HuH-7 (cell line): ENCODE measurements at places on chromosomes 13 and 19.

GRCh38 chr13:103299079-103299478, 232.9 kb upstream of the SLC10A2 start:
- no peak for DNase-seq

- no peak for DNase-seq
Measured at GRCh38 chr19:34834472-34835061, 61.6 kb upstream of the ZNF599 start.

DNA sequence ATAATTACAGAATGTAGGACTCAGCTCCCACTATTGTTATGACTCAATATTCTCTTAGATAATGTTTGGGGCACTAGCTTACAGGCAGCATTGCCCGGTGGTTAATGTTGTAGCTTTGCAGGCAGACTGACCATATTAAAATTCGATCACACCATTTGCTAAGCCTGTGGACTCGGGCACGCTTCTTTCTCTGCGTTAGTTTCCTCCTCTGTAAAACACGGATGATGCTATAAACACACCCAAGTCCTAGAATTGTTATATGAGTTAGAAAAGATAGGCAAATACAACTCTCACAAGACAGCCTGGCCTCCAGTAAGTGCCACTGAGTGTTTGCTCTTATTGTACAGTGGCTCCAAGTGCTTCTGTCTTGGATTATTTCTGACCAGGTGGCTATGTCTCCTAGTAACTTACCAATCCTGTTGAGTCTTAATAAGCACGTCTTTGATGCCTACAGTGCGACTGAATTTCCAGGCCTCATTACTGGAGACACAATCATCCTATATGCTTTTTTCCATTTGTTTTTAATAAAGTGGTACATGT, 50.0 kb upstream of the ALOX5AP start:
- no peak for DNase-seq

DNA sequence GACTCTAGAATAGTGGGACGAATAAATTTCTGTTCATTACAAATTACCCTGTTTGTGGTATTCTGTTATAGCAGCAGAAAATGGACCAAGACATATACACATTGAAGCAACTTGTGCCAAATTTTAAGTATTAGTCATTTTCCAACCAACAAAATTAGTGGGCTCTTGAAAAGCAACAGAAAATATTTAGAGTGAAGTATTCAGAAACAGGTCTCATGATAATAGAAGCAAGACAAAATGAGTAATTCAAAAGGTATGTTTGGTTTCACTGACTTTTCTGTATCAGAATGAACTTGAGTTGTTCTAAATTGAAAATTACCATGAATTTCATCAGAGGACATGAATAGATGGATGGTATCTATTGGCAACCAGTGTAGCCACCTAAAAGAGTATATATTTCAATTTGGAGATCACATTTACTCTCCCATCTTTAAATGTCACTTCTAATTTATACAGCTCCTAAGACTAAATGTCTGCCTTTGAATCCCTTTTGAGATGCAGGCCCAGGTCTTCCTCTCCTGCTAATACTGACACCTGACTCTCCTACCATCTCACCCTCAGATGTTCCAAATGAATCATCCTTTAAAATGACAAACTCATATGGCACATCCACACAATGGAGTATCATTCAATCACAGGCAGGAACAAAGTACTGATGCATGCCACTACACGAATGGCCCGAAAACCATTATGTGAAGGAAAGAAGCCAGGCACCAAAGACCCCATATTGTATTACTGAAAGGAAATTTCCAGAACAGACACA, 40.7 kb upstream of the DOCK9 start:
- DNase-seq = no peak

DNA sequence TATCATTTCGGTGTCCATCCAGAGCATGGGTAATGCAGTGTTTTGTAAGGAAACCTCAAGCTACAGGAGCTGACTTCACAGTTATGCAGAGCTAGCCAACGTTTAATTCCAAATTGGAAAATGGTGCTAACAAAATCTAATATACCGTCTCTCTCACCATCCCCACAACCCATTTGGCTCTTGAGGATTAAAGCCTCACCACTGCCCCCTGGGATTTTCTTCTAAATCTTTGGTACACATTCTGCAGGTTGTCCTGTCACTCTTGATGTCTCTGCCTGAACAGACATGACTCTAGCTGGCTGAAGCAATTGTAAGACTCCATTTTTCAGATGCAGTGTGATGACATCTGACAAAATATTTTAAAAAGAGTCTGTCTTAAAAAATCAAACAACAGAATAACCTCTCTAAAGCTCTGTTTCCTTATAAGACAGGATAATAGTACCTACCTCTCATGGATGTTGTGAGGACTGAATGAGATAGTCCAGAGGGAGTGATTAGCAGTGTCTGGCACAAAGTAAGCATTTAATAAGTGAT, 451.8 kb downstream of the SUCLA2 start:
- DNase-seq = no peak

- no peak for DNase-seq
Measured at GRCh38 chr19:4986471-4986891, 17.6 kb downstream of the KDM4B start.

- no peak for DNase-seq
Measured at GRCh38 chr19:1446713-1447481, 3.0 kb upstream of the APC2 start.

- DNase-seq = no peak
Measured at GRCh38 chr13:48318821-48319511, 15.4 kb downstream of the RB1 start.

DNA sequence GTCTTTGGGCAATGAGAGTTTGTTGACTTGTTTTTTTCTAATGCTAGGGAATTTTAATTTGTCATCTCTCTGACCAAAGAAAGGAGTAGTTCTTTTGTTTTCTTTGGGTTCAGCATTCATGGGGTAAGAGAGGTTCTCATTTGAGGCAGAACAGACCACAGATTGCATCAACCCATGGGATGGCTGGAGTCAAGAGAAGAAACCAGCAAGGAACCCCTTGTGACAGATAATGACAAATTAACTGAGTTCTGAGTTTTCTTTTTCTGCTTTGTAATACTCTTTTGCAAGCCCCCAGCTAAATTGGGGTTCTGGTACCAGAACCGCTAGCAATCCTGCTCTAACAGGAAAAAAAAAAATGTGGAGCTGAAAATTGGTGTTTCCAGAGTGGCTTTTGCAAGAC, 864.1 kb downstream of the DIAPH3 start:
- DNase-seq = no peak

GRCh38 chr13:69292789-69293425, 814.7 kb upstream of the ATXN8OS start:
- no peak for DNase-seq

DNA sequence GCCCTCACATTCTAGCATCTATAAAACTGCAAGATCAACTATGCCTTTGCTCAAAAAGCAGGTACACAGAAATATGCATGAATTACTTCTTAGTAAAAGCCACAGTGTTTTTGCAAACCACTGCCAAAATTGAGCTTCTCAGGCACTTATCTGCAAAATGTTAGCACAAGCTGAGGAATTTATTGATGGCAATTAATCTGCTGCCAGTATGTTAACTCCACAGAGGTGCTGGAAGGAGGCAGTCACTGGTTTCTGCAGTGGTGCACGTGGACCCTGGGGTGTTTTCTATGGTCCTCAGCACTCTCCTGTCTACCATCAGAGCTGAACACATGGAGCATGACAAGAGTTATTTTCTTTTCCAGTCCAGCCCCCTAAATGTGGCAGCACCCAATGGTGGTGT, 44.2 kb downstream of the CLDN10 start:
- DNase-seq = no peak

- DNase-seq = no peak
Measured at GRCh38 chr13:98004107-98004506, 50.6 kb downstream of the IPO5 start.

- DNase-seq = no peak
Measured at GRCh38 chr13:81596224-81596753, 1255.4 kb upstream of the SPRY2 start.

GRCh38 chr19:11887234-11887610, 360 bp upstream of the ZNF69 start:
- DNase-seq = no peak

GRCh38 chr13:41505209-41505835, 48.0 kb downstream of the RGCC start:
- no peak for DNase-seq

- no peak for DNase-seq
Measured at GRCh38 chr19:21626924-21627697, 121.7 kb downstream of the ZNF429 start.

DNA sequence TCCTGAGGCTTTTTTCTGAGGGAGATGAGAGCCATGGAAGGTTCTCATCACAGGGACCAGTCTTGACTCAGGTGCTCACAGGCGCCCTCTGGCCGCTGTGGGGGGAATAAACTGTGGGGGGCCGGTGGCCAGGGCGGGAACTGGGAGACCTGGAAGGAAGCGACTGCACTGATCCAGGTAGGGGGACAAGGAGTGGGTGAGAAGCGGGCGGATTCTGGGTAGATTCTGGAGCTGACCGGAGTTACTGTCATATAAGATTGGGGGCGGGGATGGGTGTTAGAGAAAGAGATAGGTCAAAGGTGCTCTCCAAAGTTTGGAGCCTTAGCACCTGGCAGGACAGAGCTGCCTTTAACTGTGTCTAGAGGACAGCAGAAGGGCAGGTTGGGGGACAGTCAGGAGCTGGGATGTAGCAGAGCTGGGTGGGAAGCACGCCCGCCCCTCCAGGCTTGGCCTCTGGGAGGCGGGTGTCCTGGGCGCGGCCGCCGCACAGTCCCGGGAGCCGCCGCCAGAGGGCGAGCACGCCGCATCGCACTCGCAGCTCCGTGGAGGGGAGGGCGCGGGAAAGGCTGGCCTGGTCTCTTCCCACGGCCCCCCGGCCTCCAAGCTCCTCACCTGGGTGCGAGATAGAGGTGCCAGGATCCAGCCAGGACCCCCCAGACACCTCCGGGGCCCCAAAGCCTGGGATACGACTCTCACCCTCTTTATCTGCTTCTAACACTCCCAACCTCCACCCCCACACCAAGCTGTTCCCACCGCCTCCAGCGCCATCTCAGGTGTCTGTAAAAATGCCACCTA, 4.2 kb upstream of the DAND5 start:
- peak; percentile 76 for DNase-seq

GRCh38 chr13:20658451-20659040, 45.0 kb upstream of the IL17D start:
- DNase-seq = no peak

DNA sequence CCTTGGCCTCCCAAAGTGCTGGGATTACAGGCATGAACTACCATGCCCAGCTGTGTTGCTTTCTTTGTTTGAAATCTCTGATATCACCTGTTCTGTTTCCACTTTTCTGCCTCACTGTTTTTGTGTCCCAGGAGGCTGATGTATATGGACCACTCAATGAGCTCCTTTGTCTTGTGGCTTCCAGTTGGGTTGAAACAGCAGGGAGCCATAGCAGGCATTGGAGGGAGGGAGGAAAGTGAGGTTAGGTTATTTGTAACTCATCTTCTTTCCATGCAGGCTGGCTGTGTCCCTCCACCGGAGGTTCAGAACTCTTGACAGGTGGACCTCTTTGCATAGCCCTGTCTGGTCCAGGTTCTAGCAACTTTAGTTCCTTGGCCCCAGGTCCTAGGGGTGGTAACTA, 6.1 kb upstream of the CYP4F22 start:
- no peak for DNase-seq

GRCh38 chr13:45872566-45872965, 21.0 kb upstream of the SIAH3 start:
- no peak for DNase-seq

- no peak for DNase-seq
Measured at GRCh38 chr13:113373811-113374485, 10.0 kb upstream of the GRTP1 start.

- DNase-seq = no peak
Measured at GRCh38 chr13:26474286-26474685, 83.2 kb upstream of the WASF3 start.

- peak; percentile 8 for DNase-seq
Measured at GRCh38 chr13:47794963-47795362, 206.1 kb downstream of the SUCLA2 start.

DNA sequence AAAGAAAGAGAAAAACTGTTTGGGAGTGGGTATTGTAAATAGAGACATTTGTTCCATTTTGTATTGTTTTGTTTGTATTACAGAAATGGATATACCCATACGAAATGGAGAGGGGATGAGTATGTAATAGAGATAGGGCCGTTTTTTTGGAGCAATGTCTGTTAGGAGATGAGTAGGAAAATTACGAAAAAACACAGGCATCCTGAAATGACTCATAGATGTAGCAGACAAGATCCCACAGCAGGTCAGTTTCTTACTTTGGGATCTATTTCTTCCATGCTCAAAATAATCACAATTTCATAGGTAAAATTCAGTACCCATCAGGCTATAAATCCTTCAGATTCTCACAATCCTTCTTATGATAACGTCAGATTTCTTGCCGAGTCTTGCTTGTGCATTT, 779.4 kb upstream of the SLITRK1 start:
- DNase-seq = no peak

DNA sequence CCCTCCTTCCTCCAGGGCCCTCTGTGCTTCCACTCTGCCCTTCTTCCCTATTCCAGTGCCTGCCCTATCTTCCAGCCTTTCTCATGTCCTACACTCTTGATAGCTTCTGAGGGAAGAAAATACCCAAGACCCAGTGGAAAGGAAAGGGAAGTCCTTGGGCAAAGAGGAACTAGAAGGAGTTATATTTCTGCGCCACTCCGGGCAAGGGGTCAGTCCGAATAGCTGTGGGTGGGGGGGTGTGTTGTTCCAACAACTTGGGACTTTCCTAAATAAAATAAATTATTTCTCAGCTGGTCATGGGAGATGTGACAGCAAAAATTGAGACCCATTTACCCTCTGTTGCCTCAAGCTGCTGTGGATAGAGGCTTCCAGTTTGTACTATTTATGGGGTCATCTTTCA, 23.2 kb downstream of the CABP5 start:
- DNase-seq = no peak

- no peak for DNase-seq
Measured at GRCh38 chr19:32914879-32915660, 45.5 kb upstream of the SLC7A9 start.

DNA sequence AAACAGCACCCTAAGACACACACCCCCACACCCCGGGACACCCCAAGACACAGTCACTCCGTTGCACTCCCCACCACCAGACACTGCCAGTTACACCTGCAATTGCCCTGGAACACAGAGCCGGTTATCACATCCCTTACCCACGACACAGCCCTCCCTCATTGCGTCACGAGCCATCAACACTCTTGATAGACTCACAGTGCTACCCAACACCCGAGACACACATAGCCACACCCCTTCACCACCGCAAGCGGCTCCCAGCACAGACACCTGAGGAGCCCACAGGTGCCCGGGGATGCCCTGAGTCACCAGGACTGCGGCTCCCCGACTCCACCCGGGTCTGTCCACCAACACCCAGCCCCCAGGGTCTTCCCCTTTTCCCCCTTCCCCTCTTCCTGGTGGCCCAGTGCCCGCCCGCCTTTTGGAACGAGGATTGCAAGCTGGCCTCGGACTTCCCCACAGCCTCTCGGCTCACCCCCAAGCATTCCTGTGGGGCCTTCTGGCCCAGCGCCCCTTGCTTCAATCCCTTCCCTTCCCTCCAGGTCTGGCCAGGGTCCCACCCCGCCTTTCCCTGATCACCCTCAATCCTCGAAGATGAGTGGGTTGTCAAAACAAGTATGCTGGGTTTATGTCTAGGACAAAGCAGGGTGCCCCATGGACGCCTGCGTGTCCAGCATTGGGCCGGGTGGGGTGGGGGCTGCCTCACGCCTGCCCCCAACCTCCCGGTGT, 1.7 kb upstream of the PTGER1 start:
- DNase-seq = peak; percentile 76

GRCh38 chr13:101394605-101395004, 21.7 kb downstream of the NALCN start:
- DNase-seq = no peak
